ENCODE measurements at places on chromosomes 4 and X.

DNA sequence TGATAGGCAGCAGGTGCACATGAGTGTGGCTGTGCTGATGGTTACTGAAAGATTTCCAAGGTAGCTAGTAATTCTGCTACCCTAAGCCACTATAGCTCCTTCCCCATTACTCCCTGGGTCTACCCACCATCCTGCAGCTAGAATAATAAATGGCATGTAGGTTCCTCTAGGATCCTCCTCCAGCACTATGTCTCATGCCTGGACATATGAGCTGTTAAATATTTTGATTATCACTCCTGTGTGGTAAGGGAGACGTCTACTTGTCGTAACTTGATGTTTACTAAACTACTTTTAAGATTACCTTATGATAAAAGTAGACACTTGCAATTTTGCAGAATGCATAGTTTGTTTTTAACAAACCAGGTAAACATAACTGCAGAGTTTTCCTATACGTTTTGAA lies 35.5 kb downstream of the TET2 start:
- no peak for DNase-seq

DNA sequence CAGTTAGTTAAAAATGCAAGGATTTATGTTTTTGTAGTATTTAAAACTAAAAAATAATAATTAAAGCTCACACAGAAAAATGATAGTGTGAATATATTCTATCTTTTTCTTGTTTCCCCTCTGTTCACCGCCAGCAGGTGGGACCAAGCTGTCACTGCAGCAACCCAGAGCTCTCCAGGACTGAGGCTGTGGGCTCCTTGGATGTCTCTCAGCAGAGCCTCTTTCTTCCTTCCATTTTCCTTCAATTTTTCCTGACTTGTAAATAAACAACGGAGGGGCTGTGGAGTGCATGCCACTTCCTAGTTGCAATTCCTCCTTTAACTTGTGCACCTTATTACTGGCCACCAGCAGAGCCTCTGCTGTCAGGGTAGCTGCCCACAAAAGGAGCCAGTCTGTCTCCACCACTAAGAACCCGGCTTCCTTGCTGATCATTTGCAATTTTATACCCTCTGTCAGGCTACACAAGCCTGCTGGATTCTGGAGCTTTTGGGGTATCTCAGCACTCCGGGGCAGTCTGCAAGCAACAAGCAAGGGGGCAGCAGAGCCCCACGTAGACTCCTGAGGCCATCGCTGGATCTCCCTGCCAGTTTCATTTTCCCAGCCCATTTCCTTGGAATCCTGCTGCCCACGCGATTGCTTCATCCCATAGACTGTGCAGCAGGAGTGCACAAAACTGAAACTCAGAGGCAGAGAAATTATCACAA lies 1467.4 kb downstream of the C4orf33 start:
- no peak for DNase-seq

DNA sequence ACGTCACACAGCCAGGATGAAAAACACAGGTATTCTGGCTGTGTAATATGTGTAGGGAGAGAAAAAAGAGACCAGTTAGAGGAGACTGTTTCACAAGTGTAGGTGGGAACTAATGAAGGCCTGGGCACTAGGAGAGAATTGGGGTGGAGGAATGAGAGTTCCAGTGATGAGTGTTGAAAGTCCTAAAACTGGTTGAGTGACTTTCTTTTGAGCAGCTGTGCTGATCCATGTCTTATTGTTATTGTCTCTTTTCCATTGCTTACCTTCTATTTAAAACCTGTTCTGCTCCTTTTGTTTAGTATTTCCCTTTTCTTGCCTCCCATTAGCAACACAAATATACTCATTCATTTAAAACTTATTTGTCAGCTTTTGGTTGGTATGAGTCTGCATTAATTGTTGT lies 88.7 kb downstream of the PDLIM5 start:
- no peak for DNase-seq

DNA sequence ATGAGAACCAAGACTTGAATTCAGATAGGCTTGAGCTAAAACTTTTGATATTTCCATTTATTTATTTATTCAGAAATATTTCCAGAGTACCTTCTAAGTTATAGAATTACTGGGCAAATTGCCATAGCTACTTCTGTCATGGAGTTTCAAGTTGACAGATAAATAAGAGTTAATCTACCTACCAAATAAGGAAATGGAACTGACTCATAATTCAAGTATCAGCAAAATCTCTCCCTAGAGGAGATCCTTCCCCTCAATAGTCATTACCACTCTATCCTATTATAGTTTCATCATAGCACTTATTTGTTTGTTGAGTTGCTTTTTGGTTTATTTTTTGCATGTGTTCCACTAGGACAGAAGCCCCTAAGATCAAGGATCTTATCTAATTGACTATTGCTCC lies 48.8 kb upstream of the CCSER1 start:
- no peak for DNase-seq

GRCh38 chr4:121304893-121305292 lies 75.9 kb downstream of the QRFPR start:
- no peak for DNase-seq

DNA sequence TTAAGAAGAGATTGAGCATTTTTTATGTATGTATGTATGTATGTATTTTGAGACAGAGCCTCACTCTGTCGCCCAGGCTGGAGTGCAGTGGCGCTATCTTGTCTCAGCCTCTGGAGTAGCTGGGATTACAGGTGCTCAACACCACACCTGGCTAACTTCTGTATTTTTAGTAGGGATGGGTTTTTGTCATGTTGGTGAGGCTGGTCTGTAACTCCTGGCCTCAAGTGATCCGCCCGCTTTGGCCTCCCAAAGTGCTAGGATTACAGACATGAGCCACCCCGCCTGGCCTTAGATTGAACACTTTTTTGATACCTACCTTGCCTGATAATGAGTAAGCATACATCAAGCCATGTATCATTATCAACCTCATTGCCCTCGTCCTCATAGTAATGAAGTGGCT lies 2.7 kb downstream of the N4BP2 start:
- DNase-seq: no peak

DNA sequence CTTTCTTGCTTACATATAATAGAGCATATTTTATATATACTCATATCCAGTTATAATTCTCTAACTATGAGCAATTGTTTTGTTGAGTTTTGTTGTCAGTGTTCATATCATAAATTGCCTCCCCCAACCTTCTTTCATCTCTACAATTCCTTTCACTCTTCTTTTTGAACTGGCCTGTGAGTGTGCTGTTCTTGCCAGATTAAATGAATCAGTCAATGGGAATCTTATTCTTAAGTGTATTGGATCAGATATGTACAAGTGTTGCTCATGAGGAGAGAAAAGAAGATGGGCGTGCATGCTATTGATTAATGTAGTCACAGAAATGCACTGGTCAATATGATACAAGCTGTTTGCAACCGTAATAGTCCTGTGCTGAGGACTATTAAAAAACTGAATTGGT lies 728.1 kb upstream of the MAGEB2 start:
- DNase-seq: no peak

Data from stimulated activated CD4-positive, alpha-beta T cell treated with anti-CD3 and anti-CD28 coated beads, Interleukin-1b, Interleukin-23, amount 100 ng/mL, for 1 hour (primary cell).